ENCODE measurements at places on chromosomes 3 and 15.

- DNase-seq, result no peak
Measured at GRCh38 chr15:52360229-52361203, 64.9 kb upstream of the MYO5C start.

- DNase-seq, result no peak
Measured at GRCh38 chr15:90620379-90621067, 90.8 kb downstream of the CRTC3 start.

- no peak for DNase-seq
Measured at GRCh38 chr3:131494706-131495105, 8.1 kb downstream of the MRPL3 start.

- no peak for DNase-seq
Measured at GRCh38 chr3:112847692-112848091, 1.0 kb upstream of the CD200R1L start.

- no peak for DNase-seq
Measured at GRCh38 chr3:64151342-64151871, 73.9 kb downstream of the PRICKLE2 start.

- no peak for DNase-seq
Measured at GRCh38 chr3:37291275-37291700, 116.9 kb upstream of the LRRFIP2 start.

DNA sequence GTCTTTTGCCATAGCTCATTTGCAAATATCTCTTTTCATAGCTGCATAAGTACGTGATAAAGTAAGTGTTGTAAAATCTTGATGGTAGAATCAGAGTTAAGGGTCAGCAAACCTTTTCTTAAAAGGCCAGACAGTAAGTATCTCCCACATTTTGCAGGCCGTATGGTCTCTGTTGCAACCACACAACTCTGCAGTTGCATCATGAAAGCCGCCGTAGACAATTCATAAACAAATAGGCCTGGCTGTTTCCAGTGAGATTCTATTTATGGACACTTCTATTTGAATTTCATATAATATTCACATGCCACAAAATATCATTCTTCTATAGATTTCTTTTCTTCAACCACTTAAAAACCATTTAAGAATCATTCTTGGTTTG is 248.5 kb downstream of the TLE3 start:
- no peak for DNase-seq

GRCh38 chr15:50783411-50783810 is 17.9 kb upstream of the SPPL2A start:
- no peak for DNase-seq

- no peak for DNase-seq
Measured at GRCh38 chr3:133895208-133896001, at the start of gene RAB6B. Gene RAB6B (minus strand): TSS chr3:133895882. CDS start chr3:133895466, 416 bp downstream.

- no peak for DNase-seq
Measured at GRCh38 chr15:62104401-62104800, 37.6 kb downstream of the C2CD4A start.

GRCh38 chr3:161038725-161039124 is 66.4 kb downstream of the B3GALNT1 start:
- DNase-seq, result no peak

- DNase-seq, result no peak
Measured at GRCh38 chr15:40298216-40298935, 9.4 kb downstream of the PLCB2 start.

GRCh38 chr3:55526332-55527030 is 39.4 kb upstream of the WNT5A start:
- DNase-seq, result no peak

DNA sequence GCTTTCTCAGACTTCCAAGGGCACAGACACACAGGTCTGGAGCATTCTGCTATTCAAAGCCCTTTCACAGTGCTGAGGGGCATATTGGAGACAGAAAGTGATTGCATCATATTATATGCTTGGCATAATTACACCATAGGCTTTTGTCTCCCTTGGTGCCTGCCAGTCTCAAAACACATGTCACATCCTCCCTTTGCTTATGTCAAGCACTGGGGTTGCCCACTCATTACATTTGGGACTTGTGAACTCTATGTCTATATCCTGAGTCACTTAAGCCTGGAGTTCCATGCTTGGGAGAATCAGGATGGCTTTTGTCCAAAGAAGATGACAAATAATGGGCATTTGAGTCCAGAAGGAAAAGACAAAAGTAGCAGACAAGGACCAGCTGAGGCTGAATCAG is 12.3 kb upstream of the PDZRN3 start:
- no peak for DNase-seq

- DNase-seq, result no peak
Measured at GRCh38 chr3:111999484-112000324, 982 bp downstream of the TAGLN3 start.

- DNase-seq, result no peak
Measured at GRCh38 chr15:90883526-90883975, 753 bp upstream of the FES start.

- no peak for DNase-seq
Measured at GRCh38 chr15:27770769-27771554, 328.2 kb downstream of the OCA2 start.

- no peak for DNase-seq
Measured at GRCh38 chr3:26683902-26684301, 61.3 kb downstream of the LRRC3B start.

DNA sequence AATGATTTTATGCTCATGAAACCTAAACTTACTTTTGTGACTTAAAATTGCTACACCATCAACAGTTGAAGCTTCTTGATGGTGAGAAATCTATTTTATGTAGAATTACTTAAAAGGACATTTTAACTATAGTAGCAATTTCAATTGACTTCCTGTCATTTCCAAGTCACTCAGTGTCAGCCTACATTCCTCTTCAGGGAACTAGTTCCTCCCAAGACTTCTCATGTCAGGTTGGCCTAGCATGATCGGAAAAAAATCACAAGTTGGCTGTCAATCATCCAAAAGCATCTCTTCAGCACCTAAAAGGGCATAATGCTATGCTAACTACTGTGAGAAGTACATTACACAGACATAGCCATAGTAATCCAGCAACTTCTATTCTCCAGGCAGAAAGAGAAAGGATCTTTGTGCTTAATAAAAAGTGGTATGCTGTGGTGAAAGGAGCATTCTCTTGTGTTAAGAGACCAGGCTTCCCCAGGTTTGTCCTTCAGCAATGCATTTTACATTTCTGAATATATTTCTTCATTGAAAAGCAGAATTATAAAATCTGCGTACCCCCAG is 893.7 kb downstream of the AGBL1 start:
- DNase-seq, result no peak

DNA sequence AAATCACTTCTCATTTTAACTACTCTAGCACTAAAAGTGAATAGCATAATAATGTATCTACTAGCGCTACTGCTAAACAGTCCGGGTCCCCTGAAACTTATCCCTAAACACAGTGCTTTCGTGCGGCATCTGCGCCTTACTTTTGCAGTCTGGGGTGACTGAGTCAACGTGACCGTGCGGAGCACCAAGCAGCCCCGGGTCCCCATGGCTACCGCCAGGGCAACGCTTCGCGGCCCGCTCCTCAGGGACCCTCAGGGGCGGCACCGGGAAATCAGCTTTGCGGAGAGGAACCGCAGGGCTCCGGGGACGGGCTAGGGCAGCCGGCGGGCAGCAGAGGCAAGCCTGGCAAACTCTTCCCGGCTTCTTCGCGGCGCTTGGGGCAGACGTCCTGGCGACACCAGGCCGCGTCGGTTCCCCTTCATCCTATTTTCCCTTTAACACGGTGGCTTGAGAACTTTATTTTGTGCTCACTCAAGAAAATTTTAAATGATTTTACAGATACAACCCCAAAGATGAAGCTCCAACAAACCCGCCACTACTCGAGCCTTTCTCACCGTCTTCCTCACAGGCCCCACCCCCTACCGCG is 757 bp upstream of the DIPK2A start:
- DNase-seq, result no peak

DNA sequence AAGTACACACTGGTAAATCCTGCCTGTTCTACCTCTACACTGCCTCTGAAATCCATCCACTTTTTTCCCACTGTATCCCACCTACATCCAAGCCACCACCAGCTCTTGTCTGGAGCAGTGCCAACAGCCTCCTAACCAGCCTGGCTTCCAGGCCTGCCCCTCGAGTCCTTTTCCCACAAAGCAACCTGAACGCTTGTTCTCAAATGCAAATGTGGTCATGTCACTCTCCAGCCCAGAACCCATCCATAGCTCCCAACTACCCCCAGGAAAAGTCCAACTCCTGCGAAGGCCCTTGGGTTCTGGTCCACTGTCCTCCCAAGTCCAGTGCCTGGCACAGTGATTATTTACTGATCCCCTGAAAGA is 83.8 kb downstream of the SEMA5B start:
- DNase-seq, result no peak

- DNase-seq, result no peak
Measured at GRCh38 chr3:138348754-138349739, 668 bp downstream of the MRAS start.

DNA sequence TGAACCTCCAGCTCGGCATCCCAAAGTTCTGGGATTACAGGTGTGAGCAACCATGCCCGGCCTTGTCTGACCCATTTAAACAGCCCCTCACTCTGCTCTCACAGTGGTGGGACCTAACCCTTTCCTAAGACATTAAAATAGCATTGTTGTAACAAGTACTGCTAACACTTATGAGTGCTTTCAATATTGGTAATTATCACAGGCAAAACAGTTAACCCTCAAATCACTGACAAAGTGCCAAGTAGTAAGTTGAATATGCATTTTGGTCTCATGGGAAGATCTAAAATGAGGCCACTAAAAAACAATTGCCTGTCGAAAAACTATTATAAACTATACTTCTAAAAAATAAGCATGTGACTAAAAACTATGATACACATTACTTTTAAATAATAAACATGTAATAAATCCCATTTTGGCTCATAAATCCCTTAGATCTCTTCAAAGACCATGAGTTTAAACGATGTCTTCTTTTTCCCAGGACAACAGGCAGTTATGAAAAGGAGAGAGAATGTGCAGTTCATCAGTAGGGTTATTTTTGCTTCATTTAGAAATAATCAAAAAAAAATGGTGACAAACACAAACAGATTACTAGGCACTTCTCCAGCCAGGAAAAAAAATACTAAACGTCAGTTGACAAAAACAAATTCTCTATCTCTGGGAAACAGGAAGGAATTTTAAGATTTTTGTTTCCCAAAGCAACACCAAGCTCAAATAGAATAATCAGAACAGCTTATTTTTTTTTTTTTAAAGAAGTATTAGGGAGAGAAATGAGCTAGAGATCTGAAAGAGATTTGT is 95.4 kb downstream of the RFTN1 start:
- DNase-seq, result no peak

DNA sequence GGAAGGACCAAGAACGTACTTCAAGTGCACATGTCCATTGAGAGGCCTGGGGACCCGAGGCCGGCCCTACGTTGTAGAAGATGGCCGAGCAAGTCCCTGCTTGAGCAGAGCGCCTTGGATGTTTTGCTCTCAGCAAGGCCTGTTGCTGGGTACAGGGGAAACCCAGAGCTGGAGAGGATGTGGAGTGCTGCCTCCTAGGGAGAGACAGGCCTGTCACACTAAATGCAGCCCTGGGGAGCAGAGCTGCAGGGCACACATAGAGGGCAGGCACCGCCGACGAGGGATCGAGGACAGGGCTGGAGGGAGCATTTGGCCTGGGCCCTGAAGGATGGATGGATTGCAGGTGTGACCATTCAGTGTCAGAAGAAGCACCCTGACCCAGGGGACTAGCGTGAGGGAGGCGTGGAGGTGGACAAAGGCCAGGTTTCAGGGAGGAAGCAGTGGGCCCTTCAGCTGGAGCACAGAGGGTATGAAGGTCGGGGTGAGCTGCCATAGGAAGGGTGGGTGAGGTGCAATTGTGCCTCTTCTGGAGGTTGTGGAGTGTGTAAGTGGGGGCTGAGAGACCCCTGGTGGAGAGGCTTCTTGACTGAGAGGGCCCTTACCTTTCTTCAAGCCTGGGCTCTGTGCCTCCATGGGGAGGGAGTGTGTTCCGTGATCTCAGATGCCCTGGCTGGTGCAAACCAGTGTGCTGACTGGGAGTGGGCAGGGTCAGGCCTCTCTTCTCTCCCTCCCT is 142.4 kb downstream of the CHDH start:
- DNase-seq, result no peak

GRCh38 chr3:155326901-155327300 is 33.4 kb upstream of the STRIT1 start:
- DNase-seq, result no peak

DNA sequence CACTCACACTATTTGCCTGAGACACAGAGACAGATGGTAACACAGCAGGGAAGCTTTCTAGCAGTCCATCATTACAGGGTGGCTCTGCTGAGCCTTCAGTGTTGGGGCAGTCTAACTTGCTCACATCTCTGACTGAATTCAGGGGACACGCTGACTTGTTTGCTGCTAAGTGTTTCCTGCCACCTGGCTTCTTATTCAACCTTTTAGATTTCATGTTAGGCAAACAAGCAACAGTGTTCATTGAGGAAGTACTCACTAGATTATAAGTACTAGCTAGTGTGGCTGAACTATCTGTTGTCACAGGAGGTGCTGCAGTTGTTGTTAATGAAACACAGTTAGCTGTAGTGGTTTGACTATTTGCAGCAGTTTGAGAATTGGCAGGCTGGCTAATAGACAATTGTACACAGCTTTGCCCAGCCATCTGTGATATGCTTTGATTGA is 37.3 kb downstream of the USF3 start:
- no peak for DNase-seq

GRCh38 chr3:26964313-26964712 is 341.7 kb downstream of the LRRC3B start:
- no peak for DNase-seq

DNA sequence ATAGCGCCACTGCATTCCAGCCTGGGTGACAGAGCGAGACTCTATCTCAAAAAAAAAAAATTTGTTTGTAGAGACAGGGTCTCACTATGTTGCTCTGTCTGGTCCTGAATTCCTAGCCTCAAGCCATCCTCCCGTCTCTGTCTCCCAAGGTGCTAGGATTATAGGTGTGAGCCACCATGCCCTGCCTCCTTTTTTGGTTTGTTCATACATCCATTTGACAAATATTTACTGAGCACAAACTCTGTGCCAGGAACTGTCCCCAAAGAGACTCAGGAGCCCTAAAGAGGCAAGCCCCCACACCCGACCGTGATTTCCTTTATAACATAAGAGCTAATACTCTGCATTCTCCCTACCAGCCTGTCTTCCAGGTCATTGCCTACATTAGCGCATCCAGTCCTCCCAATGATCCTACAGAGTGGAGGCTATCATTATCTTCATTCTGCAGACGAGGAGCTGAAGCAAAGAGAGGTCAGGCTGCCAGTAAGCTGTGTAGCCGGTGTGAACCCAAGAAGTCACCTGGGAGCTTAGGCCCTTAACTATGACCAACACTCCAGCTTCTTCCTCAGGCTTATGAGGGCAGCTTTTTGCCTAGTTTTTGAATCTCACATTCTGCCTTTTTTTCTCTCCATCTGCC is 6.3 kb upstream of the PXK start:
- no peak for DNase-seq
